NCI-H2081 treated with DMSO at 0.1 percent for 48 hours (cell line): ENCODE measurements at places on chromosomes 6 and 20.

DNA sequence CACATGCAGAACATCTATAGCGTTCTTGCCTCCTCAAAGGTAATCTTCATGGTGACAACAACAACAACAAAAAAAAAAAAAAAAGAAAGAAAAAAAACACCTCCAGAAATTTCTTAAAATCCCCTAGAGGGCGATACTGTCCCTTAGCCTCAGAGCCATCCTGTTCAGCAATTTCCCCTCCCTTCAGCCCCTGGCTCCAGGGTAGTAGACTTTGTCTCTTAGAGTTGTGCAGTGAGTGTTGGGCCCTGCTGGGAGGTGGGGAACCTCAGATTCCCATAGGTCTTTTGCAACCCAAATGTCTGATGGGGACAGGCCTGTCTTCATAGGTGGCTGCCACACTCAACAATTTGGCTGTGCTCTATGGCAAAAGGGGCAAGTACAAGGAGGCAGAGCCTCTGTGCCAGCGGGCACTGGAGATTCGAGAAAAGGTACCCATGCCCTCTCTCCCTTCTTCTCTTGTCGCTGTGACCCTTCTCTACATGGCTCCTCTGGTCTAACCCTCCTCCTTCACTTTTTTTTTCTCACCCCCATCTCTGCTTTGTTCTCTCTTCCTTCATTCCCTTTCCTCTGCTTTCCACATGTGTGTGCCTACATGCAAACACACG is 6.0 kb upstream of the PTK7 start:
- no peak for DNase-seq

- DNase-seq = no peak
These were observed 186.5 kb downstream of the PDE7B start for GRCh38 chr6:136037876-136038460.

DNA sequence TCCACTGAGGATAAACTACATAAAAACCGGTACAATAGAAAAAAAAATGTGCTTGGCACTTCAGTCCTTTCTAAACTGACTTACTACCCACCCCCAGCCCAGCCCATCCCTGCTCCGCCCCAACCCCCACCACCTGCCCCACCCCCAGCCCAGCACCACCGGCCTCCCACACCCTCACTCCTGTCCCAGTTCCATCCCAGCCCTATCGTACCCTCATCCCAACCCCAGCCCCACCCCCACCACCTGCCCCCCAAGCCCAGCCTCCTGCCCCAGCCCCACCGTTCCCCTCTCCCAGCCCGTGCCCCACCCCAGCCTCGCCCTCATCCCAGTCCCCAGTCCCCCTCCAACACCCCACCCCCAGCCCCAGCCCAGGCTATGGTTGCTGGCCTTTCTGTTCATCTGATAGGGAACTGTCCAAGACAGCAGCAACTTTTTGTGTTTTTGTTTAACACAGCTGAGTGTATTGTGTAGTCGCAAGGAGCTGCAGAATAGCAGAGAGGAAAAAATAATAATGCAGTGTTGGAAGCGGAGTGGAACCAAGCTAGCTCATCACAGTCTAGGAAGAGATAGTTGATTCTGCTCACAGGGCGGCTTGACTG is 61.9 kb downstream of the SASH1 start:
- DNase-seq = no peak

DNA sequence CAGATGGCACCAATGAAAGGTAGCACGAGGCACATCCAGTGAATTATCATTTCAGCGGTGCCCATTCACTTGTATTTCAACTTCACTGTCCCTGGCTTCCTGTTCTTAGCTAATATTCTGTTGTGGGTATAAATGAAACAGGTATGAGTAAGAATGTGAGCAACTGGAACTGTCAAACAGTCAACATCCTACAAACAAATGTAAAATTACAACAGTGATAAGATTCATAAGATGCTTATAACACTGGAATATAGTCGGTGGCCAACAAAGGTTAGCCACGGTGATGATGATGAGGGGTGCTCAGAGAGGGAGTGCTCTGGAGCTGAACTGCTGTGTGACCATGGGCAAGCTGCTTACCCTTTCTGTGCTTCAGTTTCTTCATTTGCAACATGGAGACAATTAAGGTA is 74.9 kb upstream of the TOX2 start:
- no peak for DNase-seq

- DNase-seq = no peak
These were observed 23.5 kb upstream of the PRSS35 start for GRCh38 chr6:83488861-83489260.

DNA sequence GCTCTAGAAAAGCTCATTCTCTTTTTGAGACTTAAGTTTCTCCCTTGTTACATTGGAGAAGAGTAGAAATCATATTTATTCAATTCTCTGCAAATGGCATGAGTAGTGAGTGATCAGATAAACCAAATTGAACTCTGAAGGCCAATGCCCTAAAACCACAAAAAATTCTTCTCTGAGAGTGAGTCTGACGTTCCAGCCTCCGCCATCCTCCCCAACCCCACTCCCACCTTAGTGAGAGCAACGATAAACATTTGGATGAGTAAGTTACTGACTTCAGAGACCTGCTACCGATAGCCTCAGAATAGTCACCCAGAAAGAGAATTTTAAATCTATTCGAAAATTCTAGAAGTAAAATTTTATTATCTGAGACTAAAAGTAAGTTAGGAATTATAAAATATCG is 94.6 kb downstream of the TFAP2A start:
- no peak for DNase-seq

DNA sequence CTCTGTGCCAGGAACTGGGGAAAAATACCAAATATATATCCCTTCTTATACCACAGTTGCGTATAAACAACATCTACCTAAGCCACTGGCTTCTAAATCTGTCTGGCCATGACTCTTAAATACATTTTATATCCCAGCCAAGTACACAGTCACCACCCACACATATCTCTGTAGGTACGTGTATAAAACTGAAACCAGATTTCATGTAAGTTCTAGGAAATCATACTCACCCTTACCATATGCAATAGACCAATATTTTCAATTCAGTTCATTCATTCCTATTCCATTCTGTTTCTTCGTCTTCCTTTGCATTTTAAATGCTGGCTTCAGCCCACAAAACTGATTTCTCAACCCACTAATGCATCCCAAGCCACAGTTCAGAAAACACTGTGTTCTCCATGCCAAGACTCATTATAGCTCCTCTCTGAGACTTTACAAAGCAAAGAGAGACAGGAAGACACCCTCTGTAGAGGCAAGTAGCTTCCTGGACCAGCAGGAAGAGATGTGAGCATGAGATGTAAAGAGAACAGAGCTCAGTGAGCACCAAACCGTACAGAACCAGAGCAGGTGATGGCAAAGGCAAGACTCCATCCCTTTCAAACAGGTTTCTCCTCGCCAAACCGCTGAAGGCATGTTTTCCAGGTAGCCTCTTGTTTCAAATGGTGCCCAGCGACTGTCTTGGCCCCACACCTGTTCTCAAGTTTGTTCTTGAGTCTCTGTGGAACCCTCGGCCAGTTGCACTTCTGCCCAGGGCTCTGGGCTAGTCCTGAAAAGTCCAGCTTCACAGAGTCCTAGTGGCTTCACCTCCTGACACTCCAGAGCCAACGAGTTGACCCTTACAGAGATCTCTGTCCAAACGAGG is 18.7 kb downstream of the FAM50B start:
- no peak for DNase-seq

- DNase-seq = no peak
These were observed 135.5 kb upstream of the TNFAIP3 start for GRCh38 chr6:137731600-137731959.

GRCh38 chr6:106182455-106182854 is 96.3 kb downstream of the PRDM1 start:
- no peak for DNase-seq

- DNase-seq = no peak
These were observed 421.8 kb downstream of the CDC5L start for GRCh38 chr6:44809258-44809657.

DNA sequence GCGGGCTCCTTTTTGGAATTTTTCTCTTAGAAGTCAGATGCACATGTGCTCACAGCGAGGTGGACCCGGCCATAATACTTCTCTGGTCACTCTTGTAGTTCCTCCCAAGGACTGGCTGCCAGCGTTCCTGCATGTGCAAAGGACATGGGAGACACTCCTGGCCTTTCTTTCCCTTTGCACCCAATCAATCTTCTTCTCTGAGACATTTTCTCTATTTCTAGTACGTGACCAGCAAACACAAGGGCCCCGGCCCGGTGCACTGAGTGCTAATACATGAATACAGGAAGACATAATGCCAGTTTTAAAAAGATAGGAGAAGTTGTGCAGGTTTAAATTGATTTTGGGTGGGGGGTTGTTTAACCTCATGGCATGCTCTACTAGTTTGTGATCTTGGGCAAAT is 233.6 kb downstream of the SMOC2 start:
- DNase-seq = no peak

DNA sequence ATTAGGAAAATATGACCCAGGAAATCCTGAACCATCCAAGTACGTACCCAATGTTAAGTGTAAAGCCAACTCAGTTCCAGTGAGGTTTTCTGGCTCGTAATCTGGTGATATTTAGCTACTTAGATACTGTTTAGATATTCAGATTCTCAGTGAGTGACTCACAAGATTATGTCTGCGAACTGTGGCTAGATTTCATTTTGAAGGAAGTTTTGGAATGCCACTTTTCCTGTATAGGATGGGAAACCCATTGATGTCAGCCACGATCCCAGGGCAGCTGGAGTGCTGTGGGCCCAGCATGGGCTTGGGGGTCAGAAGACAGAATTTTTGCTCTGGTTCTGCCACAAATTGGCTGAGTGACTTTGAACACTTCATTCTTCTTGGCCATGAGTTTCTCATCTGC is 76.3 kb downstream of the TMEM170B start:
- no peak for DNase-seq

DNA sequence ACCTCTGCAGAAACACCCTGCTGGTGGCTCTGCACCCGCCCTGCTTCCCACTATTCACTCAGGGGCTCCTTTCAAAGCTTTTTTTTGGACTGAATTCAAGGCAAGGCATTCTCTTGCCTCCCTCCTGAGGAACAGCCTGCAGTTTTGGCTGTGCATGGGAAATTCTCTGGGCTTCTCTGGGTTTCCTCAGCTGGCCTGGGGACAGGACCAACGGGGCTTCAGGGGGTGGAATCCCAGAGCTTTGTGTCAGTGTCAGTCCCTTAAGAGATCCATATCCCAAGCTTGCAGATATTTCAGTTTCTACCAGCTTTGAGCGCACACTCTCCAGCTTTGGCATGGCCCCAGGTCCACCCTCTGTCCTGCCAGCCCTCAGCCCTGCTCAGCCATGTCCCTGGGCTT is 2.0 kb downstream of the SCRT2 start:
- DNase-seq = no peak

DNA sequence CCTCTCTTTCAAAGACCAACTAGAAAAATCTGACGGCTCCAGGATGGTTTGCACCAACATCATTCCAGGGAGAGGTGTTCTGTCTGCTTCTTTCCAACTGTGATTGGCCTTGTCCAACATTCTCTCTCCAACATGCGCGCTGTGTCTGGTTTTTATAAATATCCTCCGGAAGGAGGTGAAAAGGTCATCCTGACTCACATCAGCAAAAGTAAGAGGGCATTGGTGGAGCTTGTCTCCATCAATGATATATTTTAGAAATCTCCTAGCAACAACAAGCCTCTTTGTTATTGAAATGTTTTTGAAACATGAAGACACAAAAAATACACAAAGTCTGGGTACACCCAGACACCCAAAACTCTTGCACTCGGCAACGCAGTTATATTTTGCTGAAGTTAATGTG is 475.3 kb upstream of the JARID2 start:
- DNase-seq = no peak

- DNase-seq = no peak
These were observed 17.3 kb downstream of the STX7 start for GRCh38 chr6:132495604-132496079.

- DNase-seq = no peak
These were observed 175.9 kb downstream of the SOX4 start for GRCh38 chr6:21769405-21769861.

GRCh38 chr20:37935435-37935834 is 32.5 kb downstream of the VSTM2L start:
- DNase-seq = no peak

DNA sequence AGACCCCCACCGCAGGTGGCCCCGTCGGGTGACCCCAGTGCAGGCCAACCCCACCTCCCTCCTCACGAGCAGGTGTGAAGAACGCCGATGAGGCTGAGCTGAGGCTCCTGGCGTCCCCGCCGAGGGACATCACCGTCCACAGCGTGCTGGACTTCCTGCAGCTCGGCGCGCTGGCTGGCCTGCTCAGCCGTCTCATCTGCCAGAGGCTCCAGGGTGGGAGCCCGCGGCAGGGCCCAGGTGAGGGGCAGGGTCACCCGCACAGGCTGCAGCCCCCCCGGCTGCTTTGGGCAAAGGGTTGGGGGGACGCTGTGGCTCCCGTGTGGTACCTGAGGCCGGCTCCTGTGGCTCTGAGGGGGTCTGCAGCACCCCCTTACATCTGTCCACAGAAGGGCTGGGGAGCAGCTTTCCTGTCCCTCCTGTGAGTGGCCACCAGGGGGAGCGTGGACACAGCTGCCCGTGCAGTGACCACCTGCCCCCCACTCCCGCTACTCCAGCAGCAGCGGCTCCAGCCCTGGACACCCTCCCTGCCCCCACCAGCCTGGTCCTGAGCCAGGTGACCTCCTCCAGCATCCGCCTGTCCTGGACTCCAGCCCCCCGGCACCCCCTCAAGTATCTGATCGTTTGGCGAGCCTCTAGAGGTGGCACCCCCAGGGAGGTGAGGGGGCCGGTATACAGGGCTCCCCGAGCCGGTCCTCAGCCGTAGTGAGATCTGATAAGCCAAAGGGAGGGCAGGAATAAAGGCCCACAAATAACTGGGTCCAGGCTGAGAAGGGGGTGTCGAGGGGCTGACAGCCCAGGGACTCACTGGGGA is 16.5 kb downstream of the COL20A1 start:
- DNase-seq = no peak

DNA sequence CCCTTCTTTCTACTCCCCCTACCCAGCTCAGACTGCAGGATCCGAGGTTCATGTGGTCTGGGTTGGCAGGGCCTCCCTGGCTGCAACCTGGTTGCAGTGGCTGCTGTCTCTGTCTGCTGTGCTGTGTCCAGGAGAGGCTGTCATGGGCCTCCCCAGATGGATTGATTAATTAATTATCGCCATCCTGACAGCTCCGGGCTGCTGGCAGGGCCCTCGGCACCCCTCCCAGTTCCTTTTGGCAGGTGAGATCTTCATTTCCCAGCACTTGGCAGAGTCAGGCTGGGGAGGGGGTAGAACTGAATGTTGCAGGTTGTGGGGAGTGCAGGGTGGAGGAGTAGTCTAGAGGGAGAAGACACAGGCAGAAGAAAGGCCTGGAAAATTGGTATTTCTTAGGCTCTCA is 56.7 kb upstream of the ZFAND3 start:
- DNase-seq = no peak
